ENCODE measurements at places on chromosomes 2 and 18.

DNA sequence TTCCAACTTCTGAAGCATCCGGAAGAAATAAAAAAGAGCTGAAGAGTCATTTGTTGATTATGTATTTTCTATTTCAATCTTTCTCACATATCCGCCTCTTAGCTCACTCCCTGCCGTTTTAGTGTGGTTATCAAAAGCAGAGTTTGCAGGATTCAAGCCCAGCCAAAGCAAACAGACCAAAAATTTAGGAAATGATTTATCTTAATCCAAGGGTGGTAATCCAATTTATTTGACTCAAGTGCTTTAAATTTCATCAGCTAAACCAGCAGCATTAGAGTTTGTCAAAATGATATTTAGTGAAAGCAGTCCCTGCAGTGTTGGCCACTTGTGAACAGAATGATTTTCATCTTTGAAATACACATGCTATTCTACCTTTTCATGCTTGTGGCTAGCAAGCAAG, 129.3 kb upstream of the CCDC68 start:
- no peak for DNase-seq

GRCh38 chr2:32952761-32953476, 6.2 kb downstream of the LTBP1 start:
- DNase-seq: no peak

GRCh38 chr18:70503060-70503459, 214.2 kb downstream of the SOCS6 start:
- DNase-seq: no peak

- DNase-seq: no peak
These were observed 2.4 kb downstream of the SP110 start for GRCh38 chr2:230217424-230217823.

GRCh38 chr2:20516646-20517341, 69.9 kb downstream of the RHOB start:
- DNase-seq: no peak

GRCh38 chr2:9647884-9648283, 17.1 kb upstream of the YWHAQ start:
- DNase-seq: no peak

GRCh38 chr2:9032536-9033255, 29.2 kb upstream of the MBOAT2 start:
- no peak for DNase-seq

DNA sequence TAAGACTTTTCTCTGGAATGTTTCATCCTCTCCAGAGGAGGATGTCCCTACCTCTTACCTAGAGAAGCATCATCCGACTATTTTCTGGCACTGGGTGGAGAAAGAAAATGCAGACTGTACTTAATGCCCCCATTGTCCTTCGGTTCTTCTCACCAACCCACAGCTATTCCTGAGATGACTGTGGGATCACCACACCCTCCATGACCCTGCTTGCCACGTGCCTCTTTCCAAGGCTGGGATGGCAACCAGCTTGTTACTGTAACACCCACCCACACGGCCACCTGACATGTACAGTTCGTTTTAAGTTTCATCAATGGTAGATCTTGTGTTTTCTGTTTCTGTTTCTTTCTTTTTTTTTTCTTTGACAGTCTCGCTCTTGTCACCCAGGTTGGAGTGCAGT, 365.2 kb downstream of the FBXO15 start:
- no peak for DNase-seq

DNA sequence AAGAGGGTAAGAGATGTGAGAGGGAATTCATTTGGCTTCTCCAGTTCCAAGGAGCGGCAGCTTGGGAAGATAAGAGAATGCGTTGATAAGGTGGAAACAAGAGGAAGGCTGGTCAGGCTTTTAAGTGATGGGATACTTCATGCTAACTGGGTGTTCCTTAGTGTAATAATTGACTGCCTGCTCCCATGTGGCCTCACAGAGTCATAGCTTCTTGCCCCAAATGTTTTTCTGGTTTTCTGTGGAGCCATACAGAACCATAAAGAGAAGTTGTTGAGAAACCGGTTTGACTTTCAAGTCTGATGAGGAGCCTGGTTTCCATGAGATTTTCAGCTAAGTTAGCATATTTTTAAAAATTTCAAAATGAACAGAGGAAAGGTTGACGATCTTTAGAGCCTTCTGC, 97.5 kb upstream of the ZFP36L2 start:
- no peak for DNase-seq

DNA sequence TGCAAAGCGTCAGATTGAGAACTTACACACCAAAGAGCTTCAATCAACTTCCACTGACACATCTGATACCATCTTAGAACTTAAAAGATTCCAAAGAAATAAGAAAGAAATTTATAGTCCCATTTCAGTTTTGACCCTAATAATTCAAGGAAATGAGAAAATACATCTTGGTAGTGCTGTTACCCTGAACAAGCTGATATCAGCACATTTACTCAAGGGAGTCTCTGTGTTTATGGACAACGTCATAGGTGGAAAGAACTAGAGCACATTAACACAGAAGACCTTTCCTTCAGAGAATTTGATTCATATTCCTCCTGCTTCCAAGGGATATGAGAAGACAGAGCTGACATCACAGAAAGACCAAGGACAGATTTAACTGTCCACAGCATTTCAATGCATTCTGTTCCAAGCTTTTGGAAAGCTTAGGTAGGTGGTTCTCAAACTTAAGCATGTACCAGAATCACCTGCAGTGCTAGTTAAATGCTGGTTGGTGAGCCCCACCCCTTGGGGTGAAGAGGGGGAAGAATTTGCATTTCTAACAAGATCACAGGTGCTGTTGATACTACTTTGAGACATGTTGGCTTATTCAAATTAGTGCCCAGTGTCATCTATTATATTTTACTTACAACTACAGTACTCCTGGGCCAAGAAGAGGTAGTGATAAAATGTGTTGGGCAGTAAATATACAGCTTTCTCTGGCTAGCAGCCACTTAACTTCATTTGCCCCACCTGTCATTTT, 59.8 kb downstream of the LDAH start:
- no peak for DNase-seq

DNA sequence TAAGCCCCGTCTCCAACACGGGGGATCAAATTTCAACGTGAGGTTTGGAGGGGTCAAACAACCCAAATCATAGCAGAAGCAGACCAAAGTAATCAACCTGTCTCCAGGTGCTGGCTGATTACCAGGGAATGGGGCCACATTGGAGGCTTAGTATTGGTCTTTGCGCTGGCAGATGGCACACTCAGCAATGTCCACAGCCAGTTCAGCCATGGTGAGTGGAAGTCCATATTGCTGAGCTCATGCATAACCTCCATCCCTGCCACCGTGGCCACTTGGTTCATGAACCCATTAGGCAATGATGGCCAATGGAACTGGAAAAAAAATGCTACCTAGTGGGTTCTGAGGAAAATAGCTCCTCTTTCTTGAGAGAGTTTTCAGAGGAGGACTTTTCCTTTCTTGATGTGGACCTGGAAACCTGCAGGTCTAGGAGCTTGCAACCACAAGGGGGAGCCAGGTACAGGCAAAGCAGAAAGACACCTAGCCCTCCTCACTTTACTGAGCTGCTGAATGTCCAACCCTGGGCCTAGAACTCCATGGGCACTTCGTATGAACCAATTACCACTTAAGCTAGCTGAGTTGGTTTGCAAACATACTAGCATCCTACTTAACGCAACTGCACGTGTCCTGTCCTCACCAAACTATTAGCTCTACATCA, 128.0 kb upstream of the GYPC start:
- DNase-seq: no peak

- DNase-seq: no peak
These were observed 132.6 kb downstream of the MAP2 start for GRCh38 chr2:209556354-209556961.

- DNase-seq: no peak
These were observed 2.9 kb downstream of the TRIB2 start for GRCh38 chr2:12719400-12720277.
